ENCODE measurements at places on chromosomes 11 and 22. TPM values are rescaled to one million over a fixed set of nuclear protein-coding genes. Genes with fewer than 3 reads are reported as not detected.

The DEPDC7 gene
- 1.3 TPM for total RNA-seq

The HTR3B gene
- not detected for total RNA-seq

The VWCE gene
- total RNA-seq, result 0.30 TPM

The DEUP1 gene
- not detected for total RNA-seq

The VPREB1 gene
- total RNA-seq, result not detected

The PATE2 gene
- total RNA-seq, result not detected

The GLYATL2 gene
- total RNA-seq, result not detected

The CD6 gene
- total RNA-seq, result not detected

The MMP11 gene
- 2.1 TPM for total RNA-seq

DNA sequence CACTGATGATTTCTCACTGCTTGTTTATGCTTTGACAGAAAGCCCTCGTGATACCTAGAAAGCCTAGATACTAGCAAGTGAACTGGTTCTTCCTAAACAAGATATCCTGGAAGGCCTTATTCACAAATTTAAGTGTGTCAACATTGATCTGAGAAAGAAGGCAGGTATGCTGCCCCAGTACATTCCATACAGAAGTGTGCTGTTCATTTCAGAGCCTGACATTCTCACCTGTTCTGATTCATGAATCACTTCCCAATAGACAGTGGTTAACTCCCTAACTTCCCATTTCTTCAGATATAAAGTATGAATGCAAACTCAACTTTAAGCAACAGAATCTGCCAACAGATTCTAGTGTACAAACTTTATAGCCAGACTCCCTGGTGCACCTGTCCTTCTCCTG lies 15.5 kb upstream of the RASSF10 start:
- no peak for DNase-seq

GRCh38 chr11:69674267-69674885 lies 777 bp downstream of the LTO1 start:
- no peak for DNase-seq

- no peak for DNase-seq
Measured at GRCh38 chr11:84398017-84398626, 1112.0 kb upstream of the CCDC90B start.

DNA sequence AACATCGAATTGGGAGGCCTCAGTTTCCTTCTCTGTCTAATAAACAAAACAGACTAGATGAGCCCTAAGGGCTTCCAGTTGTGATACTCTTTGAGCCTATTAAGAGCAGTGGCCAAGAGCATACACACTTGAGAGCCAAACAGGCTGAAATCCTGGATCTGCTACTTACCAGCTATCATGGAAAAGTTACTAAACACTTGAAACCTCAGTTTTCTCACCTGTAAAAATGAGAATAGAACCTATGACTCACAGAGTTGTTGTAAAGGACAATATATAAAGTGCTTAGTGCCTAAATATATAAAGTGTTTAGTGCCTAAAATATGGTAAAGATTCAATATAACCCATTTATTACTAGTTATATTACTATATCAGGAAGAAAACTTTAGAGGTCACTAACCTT lies 23.7 kb upstream of the GDPD4 start:
- DNase-seq, result no peak

- no peak for DNase-seq
Measured at GRCh38 chr11:83000381-83000780, 71.3 kb downstream of the RAB30 start.

- no peak for DNase-seq
Measured at GRCh38 chr11:109247071-109247470, 174.9 kb upstream of the C11orf87 start.

DNA sequence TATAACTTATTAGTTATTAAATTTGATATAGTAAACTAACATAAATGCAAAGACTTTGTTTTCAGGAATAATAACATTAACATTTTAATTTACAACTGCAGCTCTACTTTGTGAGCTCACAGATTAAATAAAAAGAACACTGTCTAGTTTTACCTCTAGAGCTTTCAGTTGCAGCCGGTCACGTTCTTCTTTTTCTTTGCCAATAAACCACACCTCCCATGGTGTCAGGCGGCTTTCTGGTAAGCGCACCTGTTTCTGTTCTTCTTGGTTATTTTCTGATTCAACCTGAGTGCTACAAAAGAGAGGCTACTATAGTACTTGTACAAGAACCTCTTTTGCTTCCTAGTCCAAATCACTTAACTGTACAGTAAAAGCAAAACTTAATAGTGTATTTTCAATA lies 5.8 kb downstream of the CCDC34 start:
- no peak for DNase-seq

DNA sequence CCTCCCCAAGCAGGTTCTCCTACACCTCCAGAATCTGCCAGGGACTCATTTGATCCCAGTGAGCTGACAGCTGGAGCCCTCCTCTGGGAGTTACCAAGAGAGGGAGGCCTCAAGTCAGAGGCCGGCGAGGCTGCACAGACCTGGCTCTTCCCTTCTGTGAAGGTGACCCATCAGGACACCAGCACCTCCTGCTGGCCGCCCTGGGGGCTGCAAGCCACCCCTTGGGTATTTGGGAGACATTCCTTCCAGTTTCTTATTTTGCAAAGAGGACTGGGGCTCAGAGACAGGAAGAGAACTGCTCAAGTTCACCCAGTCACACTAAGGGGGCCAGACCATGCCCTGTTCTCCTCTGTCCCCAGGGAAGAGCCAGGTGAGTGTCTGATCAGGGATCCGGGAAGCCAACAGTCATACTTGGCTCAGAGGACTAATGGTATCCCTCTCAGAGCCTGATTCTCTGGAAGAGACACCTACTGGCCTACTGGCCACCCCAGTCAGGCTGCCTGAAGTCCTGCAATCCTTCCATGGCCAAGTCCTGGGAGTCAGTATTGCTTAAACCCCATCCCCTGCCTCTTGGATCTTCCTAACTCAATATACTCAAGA lies 40.5 kb upstream of the RIC3 start:
- DNase-seq, result no peak

DNA sequence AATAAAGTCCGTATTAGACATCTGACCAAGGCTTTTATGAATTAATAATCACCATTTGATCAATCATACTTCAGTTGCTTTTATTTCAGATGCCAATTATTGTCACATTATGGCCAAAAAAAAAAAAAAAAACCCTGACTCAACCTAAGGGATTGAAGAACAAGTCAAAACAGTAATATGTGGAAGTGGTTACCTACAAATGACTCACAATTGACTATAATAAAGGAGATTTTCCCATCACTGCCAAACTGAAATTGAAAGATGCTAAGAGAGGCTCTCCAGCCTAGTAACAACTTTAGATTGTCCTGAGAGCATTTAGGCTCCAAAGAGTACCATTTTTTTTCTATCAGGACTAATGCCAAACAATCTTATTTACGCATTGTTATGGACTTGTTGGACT lies 35.2 kb downstream of the SOX6 start:
- no peak for DNase-seq

- no peak for DNase-seq
Measured at GRCh38 chr11:65227879-65228278, 33.9 kb upstream of the POLA2 start.

DNA sequence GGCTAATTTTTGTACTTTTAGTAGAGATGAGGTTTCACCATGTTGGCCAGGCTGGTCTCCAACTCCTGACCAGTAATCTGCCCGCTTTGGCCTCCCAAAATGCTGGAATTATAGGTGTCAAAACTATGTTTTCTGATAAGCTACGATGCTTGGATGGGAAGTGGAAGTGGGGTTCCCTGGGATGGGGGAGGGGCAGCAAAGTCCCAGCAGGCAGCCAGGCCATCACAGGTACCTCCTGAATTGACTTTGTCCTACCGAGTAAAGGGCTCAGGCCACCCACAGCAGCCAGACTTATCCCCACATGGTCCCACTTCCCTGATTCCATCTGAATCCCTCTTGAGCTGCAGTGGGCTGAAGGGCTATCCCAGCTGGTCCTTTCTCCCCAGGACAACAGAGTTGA lies 6.9 kb downstream of the FTH1 start:
- no peak for DNase-seq

GRCh38 chr11:8355416-8355742 lies 91.7 kb upstream of the LMO1 start:
- no peak for DNase-seq

DNA sequence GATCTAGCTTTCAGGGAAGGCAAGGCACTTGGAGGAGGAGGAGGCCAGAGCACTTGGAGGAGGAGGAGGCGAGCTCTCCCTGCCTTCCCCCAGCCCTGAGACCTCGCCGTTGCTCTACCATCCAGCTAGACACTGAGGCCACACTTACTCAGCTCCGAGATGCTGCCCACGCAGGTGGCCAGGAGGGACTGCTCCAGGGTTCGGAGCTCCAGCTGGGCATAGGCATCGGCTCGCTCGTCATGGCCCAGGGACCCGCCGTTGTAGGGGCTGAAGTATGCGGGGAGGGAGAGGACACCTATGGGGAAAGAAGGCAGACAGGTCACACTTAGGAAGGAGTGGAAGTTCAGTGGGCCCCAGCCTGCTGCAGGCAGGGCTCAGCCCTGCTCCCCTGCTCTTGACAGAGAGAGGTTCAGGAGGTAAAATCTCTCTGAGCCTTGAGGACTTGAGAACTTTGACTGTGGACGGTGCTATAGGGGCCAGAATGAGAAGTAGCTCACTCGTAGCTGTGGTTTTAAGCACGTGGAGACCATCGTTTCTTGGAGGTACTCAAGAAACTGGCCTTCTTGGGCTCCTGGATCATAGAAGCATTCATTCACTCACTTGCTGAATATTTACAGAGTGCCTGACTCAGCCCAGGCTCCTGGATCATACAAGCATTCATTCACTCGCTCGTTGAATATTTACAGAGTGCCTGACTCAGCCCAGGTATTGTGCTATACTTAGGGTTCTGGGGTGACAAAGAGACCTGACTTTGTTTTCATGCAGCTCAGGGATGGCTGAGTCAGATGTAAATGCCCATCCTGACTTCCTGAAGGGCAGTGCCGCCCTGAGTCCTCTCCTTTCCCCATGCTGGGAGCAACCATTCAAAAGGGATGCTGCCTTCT lies 99.2 kb downstream of the NAT10 start:
- no peak for DNase-seq

DNA sequence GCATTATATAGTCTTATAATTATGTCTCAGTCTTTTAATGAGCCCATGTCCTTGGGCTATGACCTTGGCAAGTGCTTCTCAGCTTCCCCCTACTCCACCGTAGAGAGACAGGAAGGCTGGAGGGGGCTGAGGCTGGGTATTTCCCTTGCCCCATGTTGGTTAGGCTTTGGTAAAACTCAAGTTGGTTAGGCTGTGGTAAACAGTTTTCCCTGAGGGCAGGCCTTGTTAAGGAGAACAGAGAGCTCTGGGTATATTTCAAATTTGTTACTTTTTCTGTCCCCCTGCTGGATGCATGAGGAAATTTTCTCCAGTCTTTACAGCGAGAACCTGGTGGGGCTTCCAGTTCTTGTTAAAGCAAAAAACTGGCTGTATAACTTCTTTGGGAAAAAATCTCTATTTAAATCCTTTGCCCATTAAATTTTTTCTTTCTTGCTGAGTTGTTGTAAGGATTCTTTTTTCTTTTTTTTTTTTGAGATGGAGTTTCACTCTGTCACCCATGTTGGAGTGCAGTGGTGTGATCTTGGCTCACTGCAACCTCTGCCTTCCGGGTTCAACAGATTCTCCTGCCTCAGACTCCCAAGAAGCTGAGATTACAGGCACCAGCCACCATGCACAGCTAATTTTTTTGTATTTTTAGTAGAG lies 12.2 kb upstream of the DCHS1 start:
- DNase-seq, result peak; percentile 8

- no peak for DNase-seq
Measured at GRCh38 chr11:123654566-123655081, at the start of gene SCN3B. SCN3B (minus strand) TSS chr11:123654624; CDS start chr11:123653801, 823 bp downstream.

GRCh38 chr11:85946221-85946620 lies 91.0 kb downstream of the CCDC83 start:
- DNase-seq, result no peak

DNA sequence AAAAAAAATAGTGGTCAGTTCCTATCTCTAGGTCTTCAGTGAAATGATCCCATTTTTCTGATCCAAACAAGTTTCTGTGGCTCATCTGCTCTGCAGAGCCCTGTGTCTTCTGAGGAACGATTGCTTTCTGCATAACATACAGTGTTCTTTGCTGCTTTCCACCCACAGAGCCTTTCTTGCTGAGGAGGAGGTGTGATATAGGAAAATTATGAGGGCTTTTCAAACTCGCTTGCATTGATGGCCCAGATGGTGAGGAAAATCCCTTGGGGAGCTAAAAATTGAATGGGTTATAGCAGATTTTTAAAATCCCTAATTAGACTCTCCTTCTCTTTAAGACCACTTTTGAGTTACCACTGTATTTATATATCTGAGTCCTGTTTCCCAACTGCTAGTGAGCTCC lies 31.3 kb downstream of the JAM3 start:
- DNase-seq, result no peak

- DNase-seq, result no peak
Measured at GRCh38 chr22:25083056-25083806, 116.4 kb upstream of the CRYBB3 start.

GRCh38 chr11:833849-834311 lies 1.1 kb downstream of the CD151 start:
- no peak for DNase-seq

DNA sequence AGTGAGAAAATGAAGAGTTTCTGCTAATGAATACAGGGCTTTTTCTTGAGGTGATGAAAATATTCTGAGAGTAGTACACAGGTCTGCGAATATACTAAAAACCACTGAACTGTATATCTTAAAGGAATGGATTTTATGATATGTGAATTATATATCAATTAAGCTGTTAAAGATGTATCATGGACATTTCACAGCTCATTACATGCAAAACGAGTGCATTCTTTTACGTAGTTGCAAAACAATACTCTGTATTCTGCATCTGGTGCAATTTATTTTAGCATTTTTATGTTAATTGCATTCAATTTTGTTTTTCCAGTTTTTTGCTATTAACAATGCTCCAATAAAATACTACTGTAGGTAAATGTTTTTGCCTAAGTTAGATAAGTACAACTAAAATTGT lies 411.6 kb downstream of the DYNC2H1 start:
- DNase-seq, result no peak

- no peak for DNase-seq
Measured at GRCh38 chr22:30732426-30732825, 37.8 kb downstream of the OSBP2 start.

DNA sequence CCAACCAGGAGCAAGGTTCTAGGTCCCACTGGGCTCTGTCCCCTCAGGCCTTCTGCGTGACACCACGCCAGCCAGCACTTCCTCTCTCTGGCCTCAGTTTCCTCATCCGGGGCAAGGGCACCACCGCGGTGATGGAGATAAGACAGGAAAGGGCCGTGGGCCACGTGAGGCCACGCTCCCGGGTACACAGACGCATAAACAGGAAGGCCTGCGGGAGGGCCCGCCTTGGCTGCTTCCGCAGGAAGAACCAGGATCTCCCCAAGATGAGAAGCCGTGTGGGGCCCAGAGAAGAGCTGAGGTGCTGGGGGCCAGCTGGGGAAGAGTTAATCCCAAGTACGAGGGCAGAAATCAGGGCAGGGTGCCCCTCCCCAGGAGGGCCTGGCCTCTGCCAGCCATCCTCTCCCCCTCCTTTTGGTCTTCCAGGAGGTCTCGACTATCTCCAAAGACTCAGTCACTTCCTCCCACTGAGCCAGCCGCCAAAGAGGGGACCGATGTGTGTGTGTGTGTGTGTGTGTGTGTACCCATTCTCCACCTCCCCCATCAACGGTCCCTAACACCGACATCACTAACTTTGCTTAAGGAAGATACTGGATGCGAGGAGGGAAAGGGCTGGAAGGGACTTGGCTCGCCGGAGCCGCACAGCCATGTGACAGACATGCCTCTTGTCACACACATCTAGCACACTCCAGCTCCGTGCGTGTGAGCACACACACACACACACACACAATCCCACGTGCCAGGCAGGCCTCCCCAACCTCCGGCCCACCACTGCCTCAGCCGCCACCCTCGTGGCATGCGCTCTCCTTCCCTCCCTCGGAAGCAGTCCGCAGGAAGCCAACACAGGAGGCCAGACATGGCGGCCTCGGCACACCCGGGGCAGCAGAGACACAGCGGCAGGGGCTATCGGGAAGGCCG lies 1.4 kb downstream of the MFNG start:
- DNase-seq, result no peak

All from NCI-H460 (cell line).